ENCODE measurements at places on chromosomes 1 and 21. TPM values are rescaled to one million over a fixed set of nuclear protein-coding genes. Genes with fewer than 3 reads are reported as not detected.

- H3K4me3 ChIP-seq: no peak overlapping the region
- peak overlapping the region; percentile 51 for H3K27ac ChIP-seq
- DNase-seq: no peak
- no peaks in the 10 kb centered on the region for H3K27me3 ChIP-seq
- no peaks in the 10 kb centered on the region for H3K36me3 ChIP-seq
These were observed 103.8 kb upstream of the ARHGEF16 start for GRCh38 chr1:3350506-3351261.

DNA sequence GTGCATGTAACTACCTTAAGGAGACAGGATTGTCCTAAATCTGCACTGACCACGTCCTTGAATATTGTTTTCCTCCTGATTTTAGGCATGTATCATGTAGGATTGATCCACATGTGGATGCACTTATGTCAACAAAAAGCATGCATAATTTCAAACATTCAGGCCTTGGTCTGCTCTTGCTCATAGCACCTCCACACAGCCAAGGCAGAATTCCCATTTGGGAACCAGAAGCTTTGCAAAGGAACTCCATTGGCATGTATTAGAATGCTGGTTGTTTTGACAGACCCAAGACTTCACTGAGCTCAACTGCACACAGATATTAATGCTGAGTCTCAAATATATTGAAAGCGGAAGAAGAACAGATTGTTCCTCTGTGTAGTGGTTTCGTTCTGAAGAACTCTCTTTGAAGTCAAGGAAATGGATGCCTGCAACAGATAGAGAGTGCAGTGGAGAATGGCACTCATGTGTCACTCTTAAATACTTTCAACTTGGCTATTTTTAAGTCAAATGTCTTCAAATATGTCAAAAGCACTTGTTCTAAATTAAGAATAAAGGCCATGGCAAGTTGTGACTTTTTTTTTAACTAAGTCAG, 387.6 kb downstream of the LTN1 start:
- no peaks in the 10 kb centered on the region for H3K27me3 ChIP-seq
- H3K27ac ChIP-seq: no peak overlapping the region
- DNase-seq: no peak
- no peak overlapping the region for H3K4me3 ChIP-seq
- H3K36me3 ChIP-seq: no peaks in the 10 kb centered on the region

DNA sequence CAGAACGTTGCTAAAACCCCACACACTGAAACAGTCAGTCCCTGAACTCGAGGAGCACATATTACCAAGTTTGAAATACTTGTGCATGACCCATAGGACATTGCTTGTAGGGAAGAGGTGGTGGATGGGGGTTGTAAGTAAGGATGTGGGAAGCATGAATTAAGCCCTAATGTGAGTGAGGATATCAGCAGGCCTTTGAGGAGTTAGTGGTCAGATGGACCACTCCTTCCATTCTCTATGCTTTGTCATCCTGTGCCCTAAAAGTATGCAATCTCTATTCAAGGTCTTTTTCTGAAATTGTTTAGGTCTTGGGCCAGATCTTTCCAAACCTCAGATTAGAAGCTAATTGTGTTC, 70.9 kb upstream of the SAMSN1 start:
- no peaks in the 10 kb centered on the region for H3K36me3 ChIP-seq
- H3K4me1 ChIP-seq: no peaks in the 10 kb centered on the region
- H3K27me3 ChIP-seq: no peaks in the 10 kb centered on the region
- no peak overlapping the region for H3K4me3 ChIP-seq
- H3K27ac ChIP-seq: no peak overlapping the region

DNA sequence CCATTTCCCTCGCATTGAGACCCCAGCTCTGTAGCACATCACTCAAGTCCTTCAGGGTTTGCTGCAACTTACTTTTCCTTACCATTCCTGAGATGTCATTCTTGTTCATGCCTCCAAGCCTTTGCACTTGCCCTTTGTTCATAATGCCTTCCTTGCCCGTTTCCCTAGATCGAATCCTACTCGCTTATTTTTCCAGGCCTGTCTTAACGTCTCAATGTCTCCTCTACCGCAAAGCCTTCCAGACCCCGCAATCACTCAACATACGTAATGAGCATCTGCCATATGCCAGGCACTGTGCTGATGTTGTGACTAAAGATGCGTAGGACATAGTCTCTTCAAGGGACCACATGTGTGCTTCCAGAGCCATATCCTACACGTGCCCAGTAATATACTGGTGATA, 31.1 kb upstream of the CNIH3 start:
- no peak for DNase-seq
- no peaks in the 10 kb centered on the region for H3K27me3 ChIP-seq
- H3K4me3 ChIP-seq: no peak overlapping the region
- no peaks in the 10 kb centered on the region for H3K36me3 ChIP-seq
- H3K4me1 ChIP-seq: no peaks in the 10 kb centered on the region

The HSD3B2 gene
- total RNA-seq: not detected

The TCHHL1 gene
- total RNA-seq: not detected

The AMY2A gene
- not detected for total RNA-seq

The GART gene
- total RNA-seq: 60.9 TPM

Measured in kidney (tissue), 22 donors.